Fibroblast of upper back skin (primary cell): ENCODE measurements at places on chromosomes 7 and 10.

GRCh38 chr7:133688483-133689239 is 435.8 kb downstream of the EXOC4 start:
- DNase-seq = peak; percentile 82

DNA sequence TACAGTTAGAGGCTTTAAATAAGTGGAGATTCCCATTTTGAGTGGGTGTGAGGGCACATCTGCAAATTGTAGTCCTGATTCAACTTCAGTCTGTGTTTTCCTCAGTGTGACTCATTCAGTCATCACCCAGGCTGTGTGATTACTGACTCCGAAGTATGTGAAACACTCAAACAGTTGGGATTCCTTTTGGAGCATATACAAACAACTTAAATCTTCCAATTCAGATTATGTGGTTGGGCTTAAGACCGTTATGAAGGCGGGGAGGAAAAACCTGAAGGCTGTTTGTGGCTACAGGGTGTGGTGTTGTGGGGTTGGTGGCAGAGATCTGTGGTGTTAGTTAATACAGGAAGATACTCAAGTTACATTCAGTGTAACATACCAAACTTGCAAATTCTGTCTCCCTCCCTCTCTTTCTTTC is 259.7 kb upstream of the FERD3L start:
- DNase-seq = peak; percentile 98

- DNase-seq = peak; percentile 47
Observed at GRCh38 chr10:50937230-50937907, 51.9 kb upstream of the A1CF start.

DNA sequence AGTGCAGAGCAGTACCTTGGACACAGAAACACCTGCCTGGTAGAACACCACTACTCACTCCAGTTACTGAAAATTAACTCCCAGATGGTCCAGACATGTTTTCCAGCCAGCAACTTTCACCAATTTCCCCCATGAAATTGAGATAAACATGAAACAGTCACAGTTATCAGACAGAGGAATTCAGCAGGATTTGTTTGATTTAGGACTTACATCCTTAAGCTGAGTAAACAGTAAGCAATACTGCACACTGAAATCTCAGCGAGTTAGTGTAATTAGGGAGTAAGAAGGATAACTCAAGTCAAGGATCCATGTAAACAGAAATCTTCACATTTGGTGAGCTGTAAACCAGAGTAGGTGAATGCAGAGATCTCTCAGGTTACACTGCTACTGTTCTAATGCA is 353.5 kb downstream of the ELMO1 start:
- DNase-seq = no peak

DNA sequence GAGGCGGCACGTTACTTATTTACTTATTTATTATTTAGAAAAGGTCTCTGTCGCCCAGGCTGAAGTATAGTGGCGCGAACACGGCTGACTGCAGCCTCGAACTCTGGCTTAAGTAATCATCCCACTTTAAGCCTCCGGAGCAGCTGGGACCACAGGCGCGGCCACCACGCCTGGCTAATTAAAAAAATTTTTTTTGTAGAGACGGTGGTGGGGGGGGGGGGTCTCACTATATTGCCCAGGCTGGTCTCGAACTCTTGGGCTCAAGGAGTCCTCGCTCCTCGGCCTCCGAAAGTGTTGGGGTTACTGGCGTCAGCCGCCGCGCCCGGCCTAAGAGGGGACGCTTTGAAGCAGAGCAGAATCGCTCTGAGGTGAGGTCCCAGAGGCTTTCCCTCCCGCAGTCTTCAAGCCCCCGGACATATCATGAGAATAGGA is 675 bp upstream of the FRAT2 start:
- no peak for DNase-seq

- DNase-seq = no peak
Observed at GRCh38 chr10:62763155-62763554, 41.4 kb upstream of the ADO start.
